Activated CD4-positive, alpha-beta T cell treated with anti-CD3 and anti-CD28 coated beads, Interleukin-2, amount 50 U/mL, for 16 hours (primary cell): ENCODE measurements at places on chromosomes 7 and 10.

DNA sequence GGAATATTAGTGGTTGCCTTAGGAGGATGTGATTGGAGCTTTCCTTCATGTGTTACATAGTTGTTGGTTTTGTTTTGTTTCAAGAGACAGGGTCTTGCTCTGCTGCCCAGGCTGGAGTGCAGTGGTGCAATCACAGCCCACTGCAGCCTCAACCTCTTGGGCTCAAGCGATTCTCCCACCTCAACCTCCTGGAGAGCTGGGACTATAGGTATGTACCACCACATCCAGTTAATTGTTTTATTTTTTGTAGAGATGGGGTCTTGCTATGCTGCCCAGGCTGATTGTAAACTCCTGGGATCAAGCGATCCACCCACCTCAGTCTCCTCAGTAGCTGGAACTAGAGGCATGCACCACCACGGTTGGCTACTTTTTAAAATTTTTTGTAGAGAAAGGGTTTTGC is 86.1 kb downstream of the RABGEF1 start:
- no peak for DNase-seq

- DNase-seq = no peak
These were observed 203.5 kb downstream of the CTNNA3 start for GRCh38 chr10:67492317-67493019.

DNA sequence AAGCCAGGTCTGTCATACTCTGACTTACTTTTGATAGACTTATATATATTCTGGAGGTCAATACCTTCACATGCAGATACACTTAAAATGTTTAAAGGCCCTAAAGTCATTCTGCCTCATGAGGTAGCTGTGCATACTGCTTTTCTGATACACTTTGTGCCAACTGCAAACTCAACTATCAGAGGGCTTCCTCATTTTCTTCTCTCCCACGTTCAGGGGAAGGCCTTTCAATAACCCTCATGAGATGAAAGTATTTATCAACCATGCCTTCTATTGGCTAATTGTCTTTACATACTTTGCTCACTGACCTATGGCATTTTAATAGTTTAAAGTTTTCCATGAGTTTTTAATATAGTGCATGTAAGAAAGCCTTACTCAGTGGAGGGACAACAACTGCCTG is 112.7 kb upstream of the AMPH start:
- no peak for DNase-seq

- no peak for DNase-seq
These were observed 58.2 kb upstream of the DNAAF5 start for GRCh38 chr7:668139-668931.

DNA sequence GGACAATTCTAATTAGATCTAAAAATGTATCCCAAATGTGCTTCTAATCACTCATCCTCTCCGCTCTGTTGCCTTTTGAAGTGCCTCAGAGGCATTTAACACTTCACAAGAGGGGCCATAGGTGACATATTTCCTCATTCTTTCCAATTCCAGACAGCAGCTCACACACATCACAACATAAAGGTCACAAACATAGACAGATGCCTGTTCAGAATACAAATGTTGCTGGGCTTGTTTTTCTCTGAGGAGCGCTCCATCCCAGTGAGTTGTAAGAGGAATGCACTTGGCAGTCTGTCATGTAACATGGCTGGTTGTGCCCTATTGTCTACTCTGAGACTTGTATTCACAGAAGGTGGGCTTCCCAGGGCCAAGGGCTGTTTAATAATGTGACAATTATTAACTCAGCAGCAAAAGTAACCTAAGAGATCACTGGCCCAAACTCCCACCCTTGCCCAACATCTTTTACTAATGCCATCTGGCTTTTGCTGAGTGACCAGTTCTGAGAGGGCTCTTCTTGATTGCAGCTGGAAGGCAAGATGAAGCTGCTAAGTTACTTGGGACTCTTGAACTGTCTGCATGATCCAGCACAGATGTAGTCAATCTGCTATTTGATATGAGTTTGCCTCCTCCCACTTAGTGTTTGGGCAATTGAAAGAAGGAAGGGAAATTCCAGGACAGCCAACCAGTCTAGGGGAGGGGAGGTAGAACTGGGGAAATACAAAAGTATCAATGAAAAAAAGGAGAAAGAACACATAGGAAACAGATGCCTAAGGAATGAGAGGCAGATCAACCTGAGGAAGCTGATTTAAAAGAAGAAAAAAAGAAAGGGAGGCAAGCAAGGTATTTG is 13.6 kb downstream of the PON2 start:
- no peak for DNase-seq

- DNase-seq = no peak
These were observed 466 bp upstream of the GPR26 start for GRCh38 chr10:123665491-123666286.

DNA sequence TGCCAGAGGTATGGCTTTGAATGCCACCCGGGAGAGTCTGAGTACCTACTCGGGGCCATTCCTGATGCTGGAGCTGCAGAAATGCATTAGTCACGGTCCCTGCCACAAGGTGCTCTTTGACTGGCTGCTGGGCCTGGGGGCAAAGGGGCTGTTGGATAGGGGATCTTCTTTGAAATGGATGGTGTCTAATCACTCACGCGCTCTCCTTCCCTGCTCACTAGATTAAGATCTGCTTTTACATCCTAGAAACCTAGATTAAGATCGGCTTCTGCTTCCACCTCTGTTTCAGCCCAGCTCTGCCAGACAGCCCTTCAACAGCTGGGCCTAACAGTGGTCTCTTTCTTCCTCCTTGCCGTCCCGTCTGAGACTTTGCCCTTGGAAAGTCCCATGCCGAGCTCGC is 57.2 kb downstream of the PAX2 start:
- no peak for DNase-seq

DNA sequence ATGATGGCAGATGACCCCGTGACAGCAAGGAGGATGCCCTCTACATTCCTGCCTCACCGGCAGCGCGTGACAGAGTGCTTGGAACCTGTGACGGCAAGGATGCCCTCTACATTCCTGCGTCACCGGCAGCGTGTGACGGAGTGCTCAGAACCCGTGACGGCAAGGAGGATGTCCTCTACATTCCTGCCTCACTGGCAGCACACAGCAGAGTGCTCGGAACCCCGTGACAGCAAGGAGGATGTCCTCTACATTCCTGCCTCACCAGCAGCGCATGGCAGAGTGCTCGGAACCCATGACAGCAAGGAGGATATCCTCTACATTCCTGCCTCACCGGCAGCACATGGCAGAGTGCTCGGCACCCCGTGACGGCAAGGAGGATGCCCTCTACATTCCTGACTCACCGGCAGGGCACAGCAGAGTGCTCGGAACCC is 231.0 kb downstream of the DIP2C start:
- no peak for DNase-seq

DNA sequence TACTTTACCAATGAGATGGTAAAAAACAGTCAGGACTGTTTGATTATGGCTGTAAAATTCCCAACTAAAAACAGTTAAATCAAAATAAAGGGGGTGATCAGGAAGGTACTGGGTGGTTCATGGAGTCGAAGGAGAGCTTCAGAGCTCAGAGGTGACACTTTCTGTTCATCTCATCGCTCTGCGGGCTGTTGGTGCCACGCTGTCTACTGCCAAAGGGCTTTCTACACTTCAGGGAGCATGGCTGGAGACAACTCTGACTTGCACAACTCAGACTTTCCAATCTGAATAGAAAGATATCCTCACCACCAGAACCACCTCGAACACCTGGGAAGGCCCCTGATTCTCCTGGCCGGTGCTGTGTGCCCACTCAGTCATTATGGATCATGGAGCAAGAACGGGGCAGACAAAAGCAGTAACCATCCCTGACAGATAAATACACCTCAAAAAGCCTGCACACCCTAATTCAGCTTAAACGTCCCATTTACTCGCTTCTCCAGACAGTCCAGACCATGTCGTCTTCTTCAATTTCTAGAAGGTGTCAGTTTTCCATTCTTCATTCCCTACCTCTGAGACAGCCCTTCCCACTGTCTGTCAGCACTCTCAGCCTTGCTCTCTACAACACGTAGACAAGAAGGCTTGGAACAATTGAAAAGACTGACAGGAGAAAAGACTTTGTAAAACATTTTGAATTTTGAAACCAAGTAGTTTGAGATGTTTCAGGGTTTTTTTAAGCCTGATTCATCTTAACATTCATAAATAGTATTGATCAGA is 348.7 kb upstream of the NFE2L3 start:
- peak; percentile 7 for DNase-seq

GRCh38 chr7:23662124-23662983 is 17.6 kb upstream of the FAM221A start:
- no peak for DNase-seq

DNA sequence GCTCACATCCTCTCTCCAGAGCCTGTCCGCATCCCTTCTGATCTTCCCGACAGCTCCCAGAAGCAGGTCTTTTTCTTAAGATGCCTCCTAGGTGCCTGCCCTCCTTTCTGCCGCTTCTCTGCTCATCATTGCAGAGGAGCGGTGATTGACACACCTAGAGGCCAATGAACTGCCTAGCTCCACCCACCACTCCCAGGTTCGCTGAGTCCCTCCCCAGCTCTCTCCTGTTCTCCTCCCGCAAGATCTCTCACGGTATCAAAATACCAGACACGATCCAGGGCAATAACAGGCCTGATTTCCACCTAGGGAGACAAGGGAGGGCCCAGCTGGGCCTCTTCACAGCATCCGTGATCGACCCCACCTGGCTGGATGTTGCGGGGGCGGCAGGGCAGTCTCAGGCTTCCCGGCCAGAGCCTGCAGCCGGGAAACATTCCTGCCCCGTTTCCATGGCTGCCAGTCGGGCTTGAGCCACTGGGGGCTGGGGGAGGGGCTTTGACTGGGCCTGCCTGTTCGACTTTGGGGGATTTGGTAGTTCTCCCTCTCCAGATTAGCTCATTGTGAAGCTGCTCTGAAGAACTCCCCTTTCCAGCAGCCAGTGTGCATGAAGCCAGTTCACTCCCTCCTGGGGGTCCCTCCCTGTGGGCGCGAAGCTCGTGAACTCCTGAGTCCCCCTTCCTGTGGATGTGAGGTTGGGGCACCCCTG is 373.5 kb downstream of the RPS24 start:
- DNase-seq = peak; percentile 54

- DNase-seq = no peak
These were observed 277.7 kb downstream of the ZEB1 start for GRCh38 chr10:31596765-31597164.

DNA sequence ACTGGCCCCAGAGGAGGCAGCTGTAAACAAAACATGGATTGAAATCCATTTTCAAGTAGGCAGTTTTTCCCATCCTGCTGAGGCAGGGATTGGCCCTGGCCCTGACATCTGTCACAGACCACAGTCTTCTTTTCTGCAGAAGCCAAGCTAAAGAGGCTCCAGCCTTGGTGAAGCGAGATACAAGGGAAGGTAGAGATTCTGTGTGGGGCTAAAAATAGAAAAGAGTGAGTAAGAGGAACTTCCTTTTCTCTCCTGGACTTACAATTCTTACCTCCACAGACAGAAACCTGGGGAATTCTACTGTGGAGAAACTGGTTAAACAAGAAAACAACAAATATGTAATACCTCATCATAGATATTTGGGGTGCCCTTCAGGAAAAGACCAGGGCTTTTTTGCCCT is 624.8 kb upstream of the FZD8 start:
- no peak for DNase-seq

DNA sequence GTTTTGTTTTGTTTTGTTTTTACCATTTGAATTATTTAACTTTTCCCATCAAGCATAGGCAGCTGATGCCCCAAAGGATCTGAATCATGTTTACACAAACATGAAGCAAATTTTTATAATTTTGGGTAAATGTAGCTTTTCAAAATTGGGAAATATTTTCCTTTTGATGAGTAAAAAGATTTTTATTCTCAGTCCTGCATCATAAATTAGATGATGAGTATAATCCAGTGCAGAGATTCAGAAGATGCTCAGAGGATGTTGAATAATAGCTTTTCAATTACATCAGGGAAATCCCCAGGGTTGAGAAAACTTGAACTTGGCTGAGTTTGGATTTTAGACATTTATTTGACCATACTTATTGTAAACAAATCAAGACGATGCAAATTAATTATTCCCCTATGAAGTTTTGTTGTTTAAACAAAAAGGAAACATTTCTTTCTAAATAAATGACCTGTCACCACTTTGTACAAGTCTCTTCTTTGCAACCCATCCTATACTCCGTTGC is 121.7 kb downstream of the FAM204A start:
- DNase-seq = no peak

DNA sequence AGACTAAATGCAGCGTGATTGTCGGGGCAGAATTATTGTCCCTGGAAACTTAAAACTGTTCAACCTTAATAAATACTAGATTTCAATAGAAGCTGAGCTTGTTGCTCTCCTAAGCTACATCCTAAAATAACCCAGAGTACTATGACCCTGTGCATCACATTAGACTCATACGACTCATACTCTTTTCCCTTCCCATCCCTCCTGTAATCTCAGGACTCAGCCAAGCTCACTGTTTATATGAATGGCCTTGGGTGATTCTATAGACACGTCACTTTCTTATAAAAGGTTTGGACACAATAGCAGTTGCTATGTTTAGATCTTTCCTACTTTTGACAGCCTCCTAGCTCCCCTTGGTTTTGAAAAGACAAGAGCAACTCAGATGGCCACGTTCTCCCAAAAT is 17.2 kb downstream of the TCF7L2 start:
- DNase-seq = no peak

DNA sequence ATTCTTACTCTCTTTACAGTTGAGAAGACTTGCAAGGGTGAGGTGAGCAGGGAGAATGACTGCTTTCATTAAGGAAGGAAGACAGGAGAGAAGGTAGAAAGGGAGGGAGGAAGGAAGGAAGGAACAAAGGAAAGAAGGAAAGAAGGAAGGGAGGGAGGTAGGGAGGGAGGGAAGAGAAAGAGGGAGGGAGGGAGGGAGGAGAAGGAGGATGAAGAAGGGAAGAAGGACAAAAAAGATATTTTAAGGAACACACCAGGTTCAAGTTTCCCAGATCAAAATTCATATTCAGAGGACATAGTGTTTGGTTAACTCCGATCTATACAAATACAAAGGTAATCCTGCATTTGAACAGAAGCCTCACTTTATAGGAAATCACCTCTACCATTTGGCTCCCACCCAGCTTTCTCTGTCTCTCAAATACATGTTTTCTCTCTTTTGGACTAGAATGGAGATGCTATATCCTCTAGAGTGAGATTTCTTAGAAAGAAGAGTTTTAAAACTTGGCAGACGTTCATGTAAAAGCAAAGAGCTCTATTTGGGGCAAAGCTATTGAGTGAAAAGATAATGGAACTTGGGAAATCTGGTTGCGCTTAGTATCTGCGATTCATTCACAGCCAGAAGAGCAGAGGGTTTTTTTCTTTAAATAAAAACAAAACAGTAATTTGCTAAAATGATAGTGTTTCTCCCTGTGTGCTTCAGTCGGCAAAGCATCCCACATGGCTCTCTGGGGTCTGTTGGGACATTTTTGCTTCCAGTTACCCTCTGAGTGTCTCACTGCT is 261.9 kb upstream of the LYZL1 start:
- DNase-seq = no peak

- no peak for DNase-seq
These were observed 234.6 kb downstream of the PPP1R3A start for GRCh38 chr7:113684165-113684564.
